ENCODE measurements at places on chromosomes 11 and 22.

GRCh38 chr11:119685111-119685746 is 43.8 kb downstream of the NECTIN1 start:
- no peak for DNase-seq

DNA sequence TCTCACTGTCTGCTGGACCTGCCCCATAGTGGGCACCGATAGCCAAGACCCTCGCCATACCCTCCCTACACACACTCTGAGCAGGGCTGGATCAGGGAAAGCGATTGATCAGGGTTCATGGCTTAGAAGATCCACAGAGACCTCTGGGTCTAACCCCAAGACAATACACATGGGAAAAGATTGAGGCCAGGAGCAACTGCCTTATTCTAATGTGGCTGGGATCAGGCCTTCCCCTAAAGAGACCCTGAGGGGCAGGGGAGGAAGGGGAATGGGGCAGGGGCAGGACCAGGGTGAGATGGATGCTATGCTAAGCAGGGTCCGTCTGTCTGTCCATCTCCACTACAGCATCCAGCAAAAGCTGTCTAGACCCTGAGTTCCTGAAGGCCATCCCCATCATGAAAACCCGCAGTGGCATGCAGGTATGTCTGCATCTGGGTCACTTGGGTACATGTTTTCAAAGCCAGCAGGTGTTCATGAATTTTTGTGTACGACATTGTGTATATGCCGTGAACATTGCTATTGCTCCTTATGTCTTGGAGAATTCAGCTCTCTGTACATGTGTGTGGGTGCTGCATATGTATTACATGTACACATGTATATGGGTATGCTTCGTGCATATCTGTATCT is 15.3 kb upstream of the RELT start:
- DNase-seq = no peak

DNA sequence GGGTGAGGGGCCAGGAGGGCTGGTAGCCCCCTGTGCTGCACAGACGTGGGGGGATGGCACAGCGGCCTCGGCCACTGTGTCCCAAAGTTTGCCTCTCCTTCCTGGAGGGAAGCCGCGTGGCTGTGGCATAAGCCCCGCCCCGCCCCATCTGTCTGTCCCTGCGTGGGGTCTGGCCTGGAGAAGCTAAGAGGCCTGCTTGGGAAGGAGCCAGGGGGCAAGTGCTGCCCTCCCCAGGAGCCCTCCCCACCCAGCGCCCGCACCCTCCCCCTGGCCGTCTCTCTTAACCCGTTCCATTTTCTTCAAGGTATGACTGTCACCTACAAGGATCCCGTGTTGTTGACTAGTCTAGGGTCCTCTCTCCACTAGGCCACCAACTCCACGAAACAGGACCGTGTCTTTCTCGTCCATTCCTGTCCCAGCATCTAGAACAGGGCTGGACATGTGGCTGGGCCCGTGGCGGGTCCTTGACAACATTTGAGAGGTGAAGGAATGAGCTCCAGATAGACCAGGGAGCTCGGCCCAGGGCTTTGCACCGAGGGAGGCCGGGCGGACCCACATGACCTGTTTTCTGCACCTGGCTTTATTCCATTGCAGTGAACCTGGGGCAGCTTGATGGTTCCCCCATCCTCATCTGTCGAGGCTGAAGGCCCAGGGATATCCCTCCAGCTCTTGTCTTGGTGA is 428.0 kb downstream of the TBC1D22A start:
- peak; percentile 39 for DNase-seq

GRCh38 chr22:48077699-48078098 is 1315.2 kb downstream of the TBC1D22A start:
- DNase-seq = no peak

DNA sequence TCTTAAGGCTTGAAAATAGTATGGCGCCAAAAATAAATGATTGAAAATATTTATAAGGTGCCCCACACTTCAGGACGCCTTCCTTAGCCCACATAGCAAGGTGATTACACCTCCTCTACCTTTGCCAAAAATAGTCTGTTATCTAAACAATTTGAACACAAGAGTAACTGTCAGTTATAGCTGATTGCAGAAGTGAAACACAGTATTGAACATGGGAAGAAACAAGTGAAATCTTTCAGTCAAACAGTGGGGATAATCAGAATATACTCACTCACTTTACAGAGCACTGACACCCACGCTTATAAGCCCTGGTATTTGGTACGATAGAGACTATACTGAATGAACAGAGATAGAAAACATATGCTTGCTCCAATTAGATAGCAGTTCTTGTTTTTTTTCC is 203.1 kb downstream of the RAB38 start:
- no peak for DNase-seq

- no peak for DNase-seq
Observed at GRCh38 chr22:43241138-43241597, 54.2 kb upstream of the TTLL12 start.

DNA sequence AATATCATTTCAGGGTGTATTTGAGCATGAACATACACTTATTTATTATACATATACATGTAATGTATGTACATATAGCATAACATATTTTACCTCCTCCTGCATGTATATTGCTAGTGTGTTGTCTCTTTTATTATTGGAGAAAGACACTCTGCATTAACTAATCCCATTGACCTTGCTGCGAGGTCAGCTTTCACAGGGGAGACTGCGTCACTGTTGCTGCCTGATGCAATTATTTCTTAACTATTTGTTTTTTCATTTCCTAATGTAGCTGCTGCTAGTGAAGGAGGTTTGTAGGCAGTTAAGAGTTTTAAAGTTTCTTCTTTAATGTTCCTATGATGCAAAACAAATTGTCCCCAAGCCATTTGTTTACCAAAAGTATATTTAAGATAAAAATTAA is 185.4 kb upstream of the CNTN5 start:
- no peak for DNase-seq

All from natural killer cell treated with Interleukin-12 subunit alpha and Interleukin-12 subunit beta and Interleukin-15 and Interleukin-18, amount 100 ng/mL, for 72 hours (primary cell).